ENCODE measurements at places on chromosomes 3 and 15.

DNA sequence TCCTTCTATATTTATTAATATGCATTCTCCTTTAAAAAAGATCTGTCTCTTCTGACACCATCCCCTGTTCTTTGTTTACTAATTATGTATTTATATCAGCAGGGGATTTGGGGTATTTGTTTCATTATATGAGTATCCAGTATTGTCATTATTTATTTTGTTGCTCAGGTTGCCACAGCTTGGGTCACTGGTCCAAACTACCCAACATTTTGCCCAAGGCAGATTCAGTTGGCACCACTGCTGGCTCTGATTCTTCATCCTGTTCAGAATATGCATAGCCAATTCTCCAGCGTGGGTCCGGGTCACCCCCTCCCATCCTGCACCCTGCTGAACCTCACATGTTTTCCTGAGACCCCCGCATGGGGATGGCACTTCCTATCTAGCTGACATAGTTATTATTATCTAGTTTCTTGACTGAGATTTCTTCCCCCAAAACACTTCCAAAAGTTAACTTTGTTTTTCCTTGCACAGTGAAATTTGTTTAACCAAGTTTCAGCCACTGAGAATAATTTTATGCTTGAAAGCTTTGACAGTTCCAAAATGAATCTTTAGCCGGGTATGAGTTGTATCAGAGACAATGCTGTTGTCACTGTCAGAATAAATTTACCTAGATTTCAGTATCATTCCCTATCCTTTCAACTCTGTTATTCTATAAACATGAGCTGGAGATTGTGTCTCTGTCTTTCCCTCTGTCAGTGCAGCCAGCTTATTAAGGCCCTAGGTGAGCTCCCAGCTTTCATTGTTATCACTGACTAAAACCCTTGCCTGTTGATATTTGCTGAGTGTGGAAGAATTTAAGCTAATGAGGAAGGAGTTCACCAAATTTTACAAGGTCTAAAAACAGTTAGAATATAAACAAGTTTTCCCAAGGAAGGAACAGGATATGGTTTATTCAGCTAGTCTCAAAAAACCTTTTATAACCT, 70.3 kb downstream of the TGFBR2 start:
- DNase-seq = no peak

DNA sequence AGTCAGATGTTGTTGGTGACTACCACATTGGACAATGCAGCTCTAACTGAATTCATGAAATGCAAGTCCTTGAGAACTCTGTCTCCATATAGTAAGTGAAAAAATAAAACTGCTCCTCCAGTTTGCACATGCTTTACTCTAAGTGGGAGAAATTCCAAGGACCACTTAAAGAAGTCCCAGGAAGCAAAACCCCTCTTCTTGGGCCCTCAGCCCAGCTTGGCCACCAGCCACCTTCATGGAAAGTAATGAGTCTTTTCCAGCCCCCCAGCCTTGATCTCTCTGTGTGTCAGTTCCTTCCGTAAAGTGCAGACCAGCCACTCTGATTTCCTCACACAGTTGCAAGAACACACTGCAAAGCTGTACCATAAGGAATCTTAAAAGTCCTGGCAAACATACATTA, 34.5 kb downstream of the DAPK2 start:
- DNase-seq = no peak

DNA sequence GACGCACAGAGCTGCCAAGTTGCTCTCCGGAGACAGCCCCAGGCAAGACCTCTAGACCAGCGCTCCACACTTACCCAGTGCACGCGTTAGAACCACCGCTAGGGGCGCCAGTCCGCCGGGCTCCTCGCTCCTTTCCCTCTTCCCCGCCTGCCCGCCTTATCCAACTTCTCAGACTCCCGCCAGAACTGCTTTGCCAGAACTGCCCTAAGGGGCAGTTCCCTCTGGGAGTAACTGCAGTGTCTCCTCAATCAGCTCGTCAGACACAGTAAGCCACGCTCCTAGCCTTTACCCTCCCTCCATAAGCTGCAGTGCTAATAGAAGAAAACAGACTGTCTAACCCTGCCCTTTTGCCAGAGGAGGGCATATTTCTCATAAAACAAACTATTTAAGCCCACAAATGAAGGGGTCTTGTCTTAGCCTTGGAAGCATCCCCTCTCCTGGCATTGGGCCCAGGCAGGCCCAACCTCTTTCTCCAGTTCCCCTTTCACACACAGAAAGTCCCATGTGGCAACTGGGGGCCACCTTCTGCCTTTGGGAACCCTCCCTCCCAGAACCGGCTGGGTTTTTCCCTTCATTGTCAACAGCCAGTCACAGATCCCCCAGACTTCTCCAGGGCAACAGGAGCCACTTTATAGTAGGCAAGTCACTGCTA, 3.7 kb downstream of the BMF start:
- peak; percentile 86 for DNase-seq

DNA sequence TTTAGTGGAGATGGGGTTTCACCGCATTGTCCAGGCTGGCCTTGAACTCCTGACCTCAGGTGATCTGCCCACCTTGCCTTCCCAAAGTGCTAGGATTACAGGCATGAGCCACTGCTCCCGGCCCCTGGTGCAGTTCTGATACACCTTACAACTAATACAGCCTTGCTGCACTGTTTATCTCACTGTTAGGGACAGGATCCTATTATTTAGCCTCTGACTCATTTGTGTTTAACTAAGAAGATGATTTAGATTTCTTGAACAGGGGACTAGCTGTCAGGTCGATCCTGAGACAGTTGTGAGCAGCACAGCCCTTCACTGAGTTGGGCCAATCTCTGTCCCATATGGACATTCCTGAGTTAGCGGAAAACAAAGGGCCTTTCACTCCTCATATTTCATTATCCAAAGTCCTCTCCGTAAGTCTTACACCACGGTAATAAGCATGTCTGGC, 19.2 kb downstream of the GYG1 start:
- DNase-seq = no peak

- peak; percentile 9 for DNase-seq
Observed at GRCh38 chr15:64068133-64068532, 21.8 kb upstream of the DAPK2 start.

- DNase-seq = no peak
Observed at GRCh38 chr3:22121068-22121701, 370.2 kb upstream of the ZNF385D start.

- DNase-seq = no peak
Observed at GRCh38 chr3:121111914-121112612, 204.1 kb downstream of the STXBP5L start.

DNA sequence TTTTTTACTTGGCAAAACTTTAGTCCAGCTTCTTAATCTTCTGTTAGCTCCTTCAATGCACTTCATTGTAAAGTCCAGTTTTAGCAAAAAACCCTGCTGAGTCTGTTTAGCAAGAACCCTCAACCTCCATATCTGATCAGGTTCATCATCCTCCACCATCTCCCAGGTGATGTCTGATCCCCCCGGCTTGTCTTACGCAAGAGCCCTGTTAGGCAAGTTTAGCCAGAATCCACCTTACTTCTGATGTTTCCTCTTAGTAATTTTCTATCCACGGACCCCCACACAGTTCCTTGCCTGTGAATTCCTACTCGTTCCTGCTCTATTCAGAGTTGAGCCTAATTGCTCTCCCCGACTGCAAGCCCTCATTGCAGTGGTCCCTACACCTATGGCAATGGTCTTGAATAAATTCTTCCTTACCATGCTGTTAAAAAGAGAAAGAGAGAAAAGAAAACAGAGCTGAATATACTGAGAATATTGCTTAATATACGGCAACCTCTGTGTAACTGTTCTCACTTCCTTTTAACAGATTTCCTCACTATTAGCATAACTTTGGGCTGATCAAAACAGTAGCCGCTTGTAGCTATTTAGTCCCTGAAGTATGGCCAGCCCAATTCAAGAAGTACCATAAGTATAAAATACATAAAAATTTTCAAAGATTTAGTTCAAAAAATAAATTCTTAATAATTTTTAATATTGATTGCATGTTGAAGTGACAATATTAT, 78.7 kb upstream of the MME start:
- DNase-seq = no peak

DNA sequence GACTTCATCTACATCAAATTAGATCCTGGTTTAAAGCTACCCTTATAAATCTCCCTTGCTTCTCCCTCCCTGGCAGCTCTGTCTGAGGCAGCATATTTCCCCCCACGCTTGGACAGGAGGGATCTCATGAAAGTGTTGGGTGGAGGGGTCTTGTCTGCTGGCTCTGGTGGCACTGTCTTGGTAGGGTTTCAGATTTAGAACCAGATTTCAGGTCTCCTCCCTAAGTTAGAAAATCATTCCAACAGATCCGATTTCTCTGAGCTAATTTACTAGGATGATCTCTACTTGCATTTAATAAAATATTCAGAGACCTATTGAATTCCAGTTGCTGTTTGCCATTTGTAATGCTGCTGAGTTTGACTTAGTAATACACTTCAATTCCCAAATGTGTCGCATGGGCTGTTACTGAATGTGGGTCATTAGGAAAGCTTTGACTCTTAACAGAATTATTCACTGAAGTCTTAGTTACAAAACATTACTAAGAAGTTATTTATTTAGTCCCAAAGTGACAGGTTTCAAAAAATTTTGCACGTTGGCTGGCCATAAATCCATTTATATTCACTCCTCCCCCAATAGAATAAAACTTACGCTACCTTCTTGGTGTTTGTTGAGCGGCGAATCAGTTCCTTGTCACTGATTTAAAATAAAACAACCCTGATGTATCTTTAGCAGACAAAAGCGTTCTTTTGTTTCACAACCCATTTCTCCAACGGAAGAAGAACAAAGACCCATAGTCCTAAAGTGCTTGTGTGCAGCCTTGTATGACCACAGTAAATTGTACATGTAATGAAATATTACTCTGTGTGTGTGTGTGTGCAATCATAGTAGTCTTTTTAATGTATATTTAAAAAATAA, 84.5 kb downstream of the TRAK1 start:
- DNase-seq = no peak

- DNase-seq = no peak
Observed at GRCh38 chr15:75542386-75542797, 36.7 kb downstream of the PTPN9 start.

DNA sequence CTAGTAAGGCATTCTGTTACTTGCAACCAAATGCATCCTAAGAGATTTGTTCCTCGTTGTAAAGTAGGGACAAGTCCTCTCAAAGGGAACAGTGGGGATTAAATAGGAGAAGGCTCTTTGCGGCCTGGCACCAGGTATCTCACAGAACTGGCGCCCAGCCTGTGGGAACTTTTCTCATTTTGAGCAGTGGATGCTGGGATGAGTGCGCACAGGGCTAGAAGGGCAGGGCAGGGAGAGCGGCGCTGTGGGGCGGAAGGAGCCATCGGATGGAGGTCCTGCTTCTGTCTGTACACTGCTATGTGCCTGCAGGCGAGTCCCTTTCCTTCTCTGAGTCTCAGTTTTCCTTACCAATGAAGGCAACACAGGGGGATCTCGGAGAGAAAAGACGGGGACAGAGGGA, 50.6 kb downstream of the WNT7A start:
- no peak for DNase-seq

DNA sequence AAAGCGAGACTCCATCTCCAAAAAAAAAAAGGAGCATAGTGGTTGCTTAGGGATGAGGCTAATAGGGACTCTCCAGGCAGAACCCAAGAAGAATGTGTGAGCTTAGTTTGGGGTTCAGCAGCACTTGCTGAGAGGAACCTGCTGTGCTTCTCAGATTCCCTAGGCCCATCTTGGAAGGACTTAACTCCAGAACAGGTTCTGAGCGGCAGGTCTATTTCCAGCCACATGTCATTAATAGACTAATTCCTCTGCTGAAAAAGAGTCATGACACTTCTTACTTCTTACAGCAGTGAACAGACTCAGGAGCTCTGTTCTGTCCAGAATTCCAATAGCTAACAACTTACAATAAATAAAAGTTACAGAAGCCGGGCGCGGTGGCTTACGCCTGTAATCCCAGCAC, 22.5 kb downstream of the RHOA start:
- no peak for DNase-seq

GRCh38 chr3:70072754-70073153, 73.2 kb downstream of the SAMMSON start:
- DNase-seq = no peak

DNA sequence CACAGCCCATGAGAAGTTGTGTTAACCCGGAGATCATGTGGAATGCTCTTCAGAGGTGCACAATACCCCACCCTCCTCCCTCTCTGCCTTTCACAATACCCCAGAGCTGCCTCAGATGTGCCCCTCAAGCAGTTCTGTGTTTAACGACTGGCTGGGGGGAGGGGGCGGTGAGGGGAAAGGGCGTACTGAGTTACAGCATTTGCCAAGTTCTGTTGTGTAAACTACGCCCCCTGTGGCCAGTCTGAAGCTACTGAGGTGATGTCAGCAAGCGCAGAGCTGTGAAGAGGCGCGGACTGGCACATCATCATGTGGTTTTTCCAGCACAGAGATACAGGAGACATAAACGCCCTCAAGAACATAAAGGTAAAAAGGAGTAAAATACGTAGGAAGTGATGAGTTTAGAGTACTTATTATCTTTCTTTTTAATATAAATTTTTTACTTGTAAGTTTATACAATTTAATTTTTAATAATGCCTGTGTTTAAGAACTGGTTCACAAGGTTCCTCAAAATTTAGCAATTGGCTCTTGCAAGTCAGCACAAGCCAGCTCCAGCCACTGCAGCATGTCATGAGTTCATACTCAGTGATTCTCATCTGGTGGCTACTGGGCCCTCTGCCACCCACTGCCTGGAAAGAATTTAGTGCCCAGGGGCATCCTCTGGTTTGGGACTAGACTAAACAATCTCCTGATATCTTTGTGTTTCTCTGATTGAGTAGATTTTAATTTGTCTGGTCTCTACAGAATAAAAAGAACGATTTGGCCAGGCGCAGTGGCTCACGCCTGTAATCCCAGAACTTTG, 1.7 kb downstream of the EPB42 start:
- DNase-seq = no peak

GRCh38 chr3:125165189-125165947, 47.2 kb downstream of the SLC12A8 start:
- DNase-seq = no peak

DNA sequence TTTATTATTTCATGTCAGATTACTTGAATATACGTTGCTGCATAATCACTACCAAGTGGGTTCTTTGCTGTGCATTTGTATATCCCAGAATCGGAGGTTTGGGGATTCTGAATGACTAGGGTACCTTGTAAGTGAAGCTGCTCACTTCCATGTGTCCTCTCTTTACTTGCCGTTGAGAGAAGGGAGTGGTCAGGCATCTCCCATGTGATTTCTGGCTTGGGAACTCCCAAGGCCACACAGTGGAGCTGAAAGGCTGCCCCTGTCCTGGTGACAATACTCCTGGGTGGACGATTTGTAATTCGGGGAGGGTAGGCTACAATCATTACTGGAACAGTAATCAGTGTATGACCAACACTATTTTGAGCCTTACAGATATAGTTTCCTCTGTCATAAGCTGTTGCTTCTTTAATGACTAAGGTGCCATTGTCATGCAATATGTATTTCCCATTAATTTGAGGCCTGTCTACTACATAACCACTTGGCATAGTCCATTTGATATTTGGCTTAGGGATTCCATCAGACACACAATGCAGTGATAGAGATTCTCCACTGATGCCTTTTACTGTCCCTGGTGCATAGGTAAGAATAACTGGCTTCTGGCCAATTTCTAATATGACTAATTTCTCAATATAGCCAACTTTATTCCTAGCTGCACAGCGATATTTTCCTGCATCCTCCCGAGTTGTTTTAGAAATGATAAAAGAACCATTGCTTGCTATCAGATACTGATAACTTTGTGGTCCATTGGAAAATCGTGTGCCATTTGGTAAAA, 24.0 kb downstream of the IGSF10 start:
- DNase-seq = no peak

Data from activated CD4-positive, alpha-beta T cell treated with anti-CD3 and anti-CD28 coated beads, Interleukin-10, Interleukin-2, amounts not matched to agents 100 ng/mL and 50 ng/mL, durations not matched to agents 16 hours and 8 hours (primary cell).